ENCODE measurements at places on chromosomes 3 and 15. TPM values are rescaled to one million over a fixed set of nuclear protein-coding genes. Genes with fewer than 3 reads are reported as not detected.

MESP2 gene
- 2.9 TPM for total RNA-seq

IQCF5 gene
- total RNA-seq: not detected

KBTBD13 gene
- not detected for total RNA-seq

ANAPC13 gene
- total RNA-seq: 123 TPM

B2M gene
- 2,390 TPM for total RNA-seq

ACKR4 gene
- total RNA-seq: 11.4 TPM

OIP5 gene
- 0.25 TPM for total RNA-seq

SLC27A2 gene
- not detected for total RNA-seq

AGTR1 gene
- total RNA-seq: 3.2 TPM

AP3B2 gene
- 5.8 TPM for total RNA-seq

ANKRD34C gene
- total RNA-seq: not detected

FAH gene
- total RNA-seq: 38.1 TPM
